ENCODE measurements at places on chromosomes 3 and 15. TPM values are rescaled to one million over a fixed set of nuclear protein-coding genes. Genes with fewer than 3 reads are reported as not detected.

DNA sequence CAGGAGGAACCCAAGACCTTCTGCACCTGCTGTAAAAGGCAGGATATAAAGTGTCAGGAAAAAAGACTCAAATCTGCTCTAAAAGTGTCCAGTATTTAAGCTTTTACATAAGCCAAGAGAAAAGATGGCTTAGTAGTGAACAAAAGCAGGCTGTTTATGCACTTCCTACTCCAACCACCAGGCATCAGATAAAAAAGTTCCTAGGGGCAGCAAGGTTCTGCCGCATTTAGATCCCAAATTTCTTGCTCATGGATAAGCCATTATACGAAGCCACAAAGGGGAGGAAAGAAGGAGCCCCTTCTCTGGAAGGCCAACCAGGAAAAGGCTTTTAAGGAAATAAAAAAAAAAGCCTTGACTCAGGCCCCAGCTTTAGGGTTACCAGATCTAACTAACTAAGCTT lies 10.6 kb upstream of the SLC9C1 start:
- peak overlapping the region; percentile 75 for H3K4me3 ChIP-seq
- no peak for DNase-seq
- H3K4me1 ChIP-seq, result peaks cover 23% of the 10 kb centered on the region
- H3K27ac ChIP-seq, result no peak overlapping the region
- no peaks in the 10 kb centered on the region for H3K36me3 ChIP-seq

- peaks cover 15% of the 10 kb centered on the region for H3K4me1 ChIP-seq
- H3K36me3 ChIP-seq, result no peaks in the 10 kb centered on the region
- H3K27ac ChIP-seq, result no peak overlapping the region
- H3K4me3 ChIP-seq, result no peak overlapping the region
Measured at GRCh38 chr15:38275959-38276358, 23.3 kb downstream of the SPRED1 start.

DNA sequence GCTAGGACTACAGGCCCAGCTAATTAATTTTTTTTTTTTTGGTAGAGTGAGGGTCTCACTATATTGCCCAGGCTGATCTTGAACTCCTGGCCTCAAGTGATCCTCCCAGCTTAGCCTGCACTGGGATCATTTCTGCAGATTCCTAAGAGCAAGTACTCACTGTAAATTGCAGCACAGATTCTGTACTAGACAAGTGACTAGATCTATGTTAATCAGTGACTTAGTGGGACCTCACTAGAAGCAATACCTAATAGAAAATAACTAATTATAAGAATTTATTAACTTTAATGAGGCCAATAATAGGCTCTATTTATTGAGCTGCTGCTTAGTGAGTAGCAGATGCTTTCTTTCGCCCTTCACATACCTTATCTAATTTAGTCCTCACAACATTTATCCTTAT lies 10.6 kb upstream of the UTS2B start:
- H3K4me1 ChIP-seq, result peaks cover 58% of the 10 kb centered on the region
- no peaks in the 10 kb centered on the region for H3K36me3 ChIP-seq
- no peak overlapping the region for H3K27ac ChIP-seq
- H3K4me3 ChIP-seq, result no peak overlapping the region

DNA sequence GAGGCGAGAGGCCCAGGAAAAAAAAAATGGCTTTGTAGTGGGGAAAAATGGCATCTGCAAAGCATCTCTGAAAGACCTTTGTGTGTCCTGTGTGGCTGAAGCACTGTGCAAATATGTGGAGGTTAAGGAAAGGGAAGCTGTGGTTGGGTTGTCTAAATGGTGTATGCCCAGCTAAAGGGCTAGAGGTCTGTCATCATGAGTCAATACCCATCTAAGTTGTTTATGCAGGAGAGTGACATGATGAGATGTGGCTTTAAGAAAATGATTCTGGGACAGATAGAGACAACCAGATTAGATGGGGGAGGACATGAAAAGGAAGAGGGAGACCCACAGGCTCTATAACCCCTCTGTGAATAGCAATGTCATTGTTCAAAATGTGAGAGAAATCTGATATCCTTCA lies 280.7 kb downstream of the MFSD1 start:
- DNase-seq, result no peak
- no peak overlapping the region for H3K4me3 ChIP-seq

GRCh38 chr3:18808429-18808828 lies 339.9 kb upstream of the KCNH8 start:
- H3K4me1 ChIP-seq, result no peaks in the 10 kb centered on the region
- DNase-seq, result no peak
- H3K27ac ChIP-seq, result no peak overlapping the region
- H3K27me3 ChIP-seq, result no peaks in the 10 kb centered on the region

DNA sequence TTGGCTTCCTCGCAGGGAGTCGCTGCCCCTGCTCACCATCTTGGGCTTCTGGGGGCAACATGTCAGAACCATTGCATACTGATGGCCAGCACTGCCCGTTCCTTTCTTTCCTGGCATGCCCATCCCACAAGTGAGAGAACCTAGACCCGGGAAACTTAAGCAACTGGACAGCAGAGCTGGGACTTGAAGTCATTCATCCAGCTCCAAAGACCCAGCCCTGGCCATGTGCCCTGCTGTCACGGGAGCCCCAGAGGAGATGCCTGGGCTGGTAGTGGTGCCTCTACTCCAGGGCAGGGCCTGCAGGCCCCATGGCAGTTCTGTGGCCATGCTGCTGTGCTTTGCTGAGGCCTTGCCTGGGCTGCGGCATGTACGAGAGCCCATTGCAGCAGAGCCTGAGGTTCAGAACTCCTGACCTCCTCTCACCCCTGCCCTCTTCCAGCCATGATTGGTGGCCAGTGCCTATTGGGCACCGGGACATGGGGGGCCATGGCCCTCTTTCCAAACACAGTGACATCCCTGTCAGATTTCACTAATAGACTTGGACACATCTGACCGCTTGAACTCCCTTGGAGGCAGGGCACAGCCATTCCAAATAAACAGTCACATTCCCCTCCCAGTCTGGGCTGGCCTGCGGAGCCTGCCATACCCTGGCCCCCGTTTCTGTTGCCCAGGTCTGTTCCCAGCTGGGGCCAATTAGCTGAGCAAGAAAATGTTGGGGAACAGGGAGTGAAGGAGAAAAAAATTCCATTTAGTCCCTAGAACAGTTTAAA lies 115.9 kb downstream of the EEFSEC start:
- H3K4me1 ChIP-seq, result no peaks in the 10 kb centered on the region
- H3K36me3 ChIP-seq, result no peaks in the 10 kb centered on the region
- no peak for DNase-seq
- no peak overlapping the region for H3K4me3 ChIP-seq
- H3K27me3 ChIP-seq, result no peaks in the 10 kb centered on the region

DNA sequence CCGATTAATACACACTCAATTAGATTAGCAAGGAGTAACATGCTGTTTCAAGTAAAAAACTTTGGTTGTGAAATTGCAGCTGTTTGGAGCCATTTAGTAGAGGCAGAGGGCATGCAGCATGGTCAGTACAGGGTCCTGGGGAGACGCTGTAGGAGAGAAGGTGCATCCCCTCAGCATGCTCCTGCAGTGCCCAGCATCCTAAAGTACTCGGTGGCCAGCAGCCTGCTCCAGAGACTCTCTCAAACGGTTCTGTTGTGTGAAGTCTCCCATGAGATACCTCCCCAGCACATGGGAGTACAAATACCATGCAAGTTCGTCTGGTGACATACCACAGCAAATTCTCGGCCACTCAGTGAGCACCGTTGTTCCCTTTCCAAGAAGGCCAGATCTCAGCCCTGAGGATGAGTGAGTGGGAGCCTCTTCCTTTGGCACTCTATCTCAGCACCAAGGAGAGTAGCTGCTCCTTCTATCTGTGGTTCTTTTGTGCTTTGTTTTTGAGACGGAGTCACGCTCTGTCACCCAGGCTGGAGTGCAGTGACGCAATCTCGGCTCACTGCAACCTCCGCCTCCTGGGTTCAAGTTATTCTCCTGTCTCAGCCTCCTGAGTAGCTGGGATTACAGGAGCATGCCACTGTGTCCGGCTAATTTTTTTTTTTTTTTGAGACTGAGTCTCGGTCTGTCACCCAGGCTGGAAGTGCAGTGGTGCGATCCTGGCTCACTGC lies 72.7 kb downstream of the TJP1 start:
- H3K36me3 ChIP-seq, result no peaks in the 10 kb centered on the region
- no peaks in the 10 kb centered on the region for H3K27me3 ChIP-seq
- H3K4me1 ChIP-seq, result no peaks in the 10 kb centered on the region
- H3K27ac ChIP-seq, result no peak overlapping the region

GRCh38 chr3:181457756-181458155 lies 254.0 kb upstream of the SOX2 start:
- no peak for DNase-seq
- no peak overlapping the region for H3K27ac ChIP-seq
- no peaks in the 10 kb centered on the region for H3K27me3 ChIP-seq

DNA sequence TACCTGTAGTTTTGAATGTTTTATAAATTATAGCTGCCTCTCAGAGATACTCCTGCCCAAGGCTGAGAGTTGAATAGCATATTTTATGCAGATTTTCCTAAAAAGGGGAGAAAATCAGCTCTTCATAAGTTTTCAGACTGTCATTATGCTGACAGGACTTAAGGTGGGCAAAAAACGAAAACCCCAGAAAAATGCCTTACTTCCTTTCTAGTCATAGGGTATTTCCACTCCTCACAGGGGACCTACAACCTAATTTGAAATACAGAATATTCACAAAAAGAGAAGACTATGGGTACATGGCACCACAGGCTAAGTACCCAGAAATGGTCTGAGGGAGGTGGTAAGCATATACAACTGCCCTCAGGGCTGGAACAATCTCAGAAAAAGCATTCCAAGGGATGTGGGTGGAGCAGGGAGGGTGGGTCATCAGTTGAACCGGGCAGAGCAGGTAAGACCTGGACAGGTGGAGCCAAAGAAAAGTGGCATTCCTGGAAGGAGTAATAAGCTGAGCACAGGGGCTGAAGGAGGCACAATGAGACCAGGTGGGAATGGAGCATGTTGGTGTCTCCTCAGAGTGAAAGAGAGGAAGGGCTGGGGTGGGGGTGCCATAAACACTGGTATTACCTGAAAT lies 10.6 kb upstream of the OXSR1 start:
- no peak overlapping the region for H3K27ac ChIP-seq
- DNase-seq, result no peak
- no peak overlapping the region for H3K4me3 ChIP-seq
- H3K36me3 ChIP-seq, result no peaks in the 10 kb centered on the region

Gene COPB2
- total RNA-seq, result 114 TPM
